Upper lobe of right lung (tissue), 1 donor: ENCODE measurements at places on chromosomes 1 and 21. TPM values are rescaled to one million over a fixed set of nuclear protein-coding genes. Genes with fewer than 3 reads are reported as not detected.

- H3K27ac ChIP-seq: no peak overlapping the region
- no peaks in the 10 kb centered on the region for H3K36me3 ChIP-seq
- H3K27me3 ChIP-seq: no peaks in the 10 kb centered on the region
- no peak for DNase-seq
Measured at GRCh38 chr1:57214951-57215575, 208.8 kb downstream of the DAB1 start.

DNA sequence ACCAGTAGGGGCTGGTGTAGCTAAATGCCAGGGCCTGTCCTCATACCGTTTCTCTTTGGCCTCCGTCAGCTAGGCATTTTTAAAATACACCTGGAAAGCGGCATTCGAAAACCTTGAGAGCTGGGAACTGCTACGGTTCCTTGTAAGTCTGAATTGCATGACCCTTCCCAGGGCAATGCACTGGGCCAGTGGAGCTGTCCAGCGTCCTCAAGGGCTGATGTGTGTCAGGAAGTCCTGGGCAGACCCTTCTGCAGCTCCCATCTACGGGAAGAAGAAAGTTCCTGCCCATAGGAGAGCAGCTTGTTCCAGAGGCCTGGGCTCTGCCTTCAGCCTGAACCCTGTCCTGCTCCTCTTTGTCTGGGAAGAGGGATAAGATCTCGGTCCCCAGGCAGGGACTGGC is 34.1 kb downstream of the UBASH3A start:
- H3K27me3 ChIP-seq: no peaks in the 10 kb centered on the region
- no peak overlapping the region for H3K4me3 ChIP-seq
- no peak overlapping the region for H3K27ac ChIP-seq
- H3K4me1 ChIP-seq: no peaks in the 10 kb centered on the region
- H3K36me3 ChIP-seq: no peaks in the 10 kb centered on the region
- DNase-seq: no peak

- H3K27ac ChIP-seq: no peak overlapping the region
- H3K36me3 ChIP-seq: no peaks in the 10 kb centered on the region
- no peaks in the 10 kb centered on the region for H3K4me1 ChIP-seq
- H3K27me3 ChIP-seq: peaks cover under 1% of the 10 kb centered on the region
Measured at GRCh38 chr1:17156108-17156507, 36.9 kb upstream of the PADI2 start.

DNA sequence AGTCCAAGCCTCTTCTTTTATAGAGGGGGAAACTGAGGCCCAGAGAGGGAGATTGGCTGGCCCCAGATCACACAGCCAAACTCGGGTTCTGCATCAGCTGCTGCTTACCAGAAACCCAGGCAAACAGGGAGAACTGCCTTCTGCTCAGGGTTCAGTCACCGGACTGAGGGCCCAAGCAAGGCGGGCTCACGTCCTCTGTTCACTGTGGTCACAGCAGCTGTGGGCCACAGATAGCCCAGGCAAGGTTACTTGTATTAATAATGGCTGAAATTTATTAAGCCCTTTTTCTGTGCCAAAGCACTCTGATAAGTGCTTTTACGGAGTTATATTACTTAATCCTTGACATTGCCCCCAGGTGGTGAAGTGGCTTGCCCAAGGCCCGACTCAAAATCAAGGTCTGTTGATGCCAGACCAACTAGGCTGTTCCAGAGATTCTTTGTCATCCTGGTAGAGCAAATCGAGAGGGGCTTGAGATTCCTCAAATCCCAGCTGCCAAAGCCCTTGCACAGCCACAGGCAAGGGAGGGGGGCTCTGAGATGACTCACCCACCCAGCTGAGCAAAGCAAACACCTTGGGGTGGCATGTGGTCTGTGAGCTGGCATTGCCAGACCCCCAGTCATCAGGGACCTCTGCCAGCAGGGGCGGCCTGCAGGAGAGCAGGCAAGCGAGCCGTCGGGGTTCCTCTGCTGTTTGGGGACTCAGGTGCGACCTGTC is 36.5 kb downstream of the EPHB2 start:
- peaks cover 21% of the 10 kb centered on the region for H3K4me1 ChIP-seq
- H3K36me3 ChIP-seq: no peaks in the 10 kb centered on the region
- DNase-seq: no peak
- H3K4me3 ChIP-seq: no peak overlapping the region
- no peaks in the 10 kb centered on the region for H3K27me3 ChIP-seq

GRCh38 chr1:209789245-209789644 is 4.9 kb upstream of the C1orf74 start:
- no peaks in the 10 kb centered on the region for H3K27me3 ChIP-seq
- no peak for DNase-seq
- no peaks in the 10 kb centered on the region for H3K36me3 ChIP-seq
- H3K27ac ChIP-seq: no peak overlapping the region
- no peak overlapping the region for H3K4me3 ChIP-seq

DNA sequence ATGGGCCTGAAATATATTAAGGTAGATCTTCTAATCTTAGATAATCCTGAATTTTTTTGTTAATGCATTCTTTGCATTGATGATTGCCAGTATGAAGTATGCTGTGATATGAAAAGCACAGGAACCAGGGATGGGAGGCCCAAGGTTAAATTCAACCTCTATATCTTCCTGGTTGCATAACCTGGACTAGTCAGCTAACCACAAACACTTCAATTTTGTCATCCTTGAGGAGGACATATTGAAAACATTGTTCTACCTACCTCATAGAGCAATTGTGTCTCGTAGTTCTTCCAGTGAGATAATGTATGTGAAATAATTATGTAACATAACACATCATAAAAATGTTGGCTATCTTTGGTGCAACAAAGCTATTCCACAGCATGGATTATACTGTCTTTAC is 25.6 kb downstream of the PDC start:
- no peak overlapping the region for H3K4me3 ChIP-seq
- no peaks in the 10 kb centered on the region for H3K36me3 ChIP-seq
- H3K4me1 ChIP-seq: no peaks in the 10 kb centered on the region

GRCh38 chr1:11129649-11130390 is 30.2 kb upstream of the EXOSC10 start:
- no peak for DNase-seq
- H3K27me3 ChIP-seq: no peaks in the 10 kb centered on the region
- no peak overlapping the region for H3K27ac ChIP-seq
- no peaks in the 10 kb centered on the region for H3K4me1 ChIP-seq
- H3K36me3 ChIP-seq: peaks cover 96% of the 10 kb centered on the region

GRCh38 chr1:8669606-8670335 is 147.7 kb downstream of the RERE start:
- no peaks in the 10 kb centered on the region for H3K27me3 ChIP-seq
- H3K36me3 ChIP-seq: no peaks in the 10 kb centered on the region
- no peak for DNase-seq
- H3K4me3 ChIP-seq: no peak overlapping the region

GRCh38 chr1:202952818-202953217 is 5.3 kb downstream of the ADIPOR1 start:
- peaks cover 30% of the 10 kb centered on the region for H3K36me3 ChIP-seq
- peaks cover 56% of the 10 kb centered on the region for H3K4me1 ChIP-seq
- no peaks in the 10 kb centered on the region for H3K27me3 ChIP-seq
- no peak for DNase-seq

DNA sequence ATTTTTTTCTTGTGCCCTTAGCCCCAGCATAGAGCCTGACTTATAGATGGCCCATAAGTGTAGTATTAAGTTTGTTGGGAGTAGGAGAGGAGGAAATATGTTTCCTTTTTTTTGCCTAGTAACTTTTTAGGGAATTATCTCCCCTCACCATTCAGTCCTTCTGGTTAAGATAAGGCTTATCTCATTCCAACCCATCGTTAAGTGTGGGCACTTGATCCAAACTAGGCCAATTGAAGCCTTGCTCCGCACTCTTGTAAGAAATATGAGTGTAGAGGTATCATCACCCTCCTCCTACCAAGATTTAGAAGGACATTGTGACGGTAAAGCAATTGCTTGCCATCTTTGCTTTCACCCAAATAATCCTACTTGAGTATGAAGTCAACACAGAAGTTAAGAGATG is 8.8 kb upstream of the FGGY start:
- H3K36me3 ChIP-seq: no peaks in the 10 kb centered on the region
- no peak overlapping the region for H3K27ac ChIP-seq
- no peaks in the 10 kb centered on the region for H3K27me3 ChIP-seq
- H3K4me3 ChIP-seq: no peak overlapping the region

DNA sequence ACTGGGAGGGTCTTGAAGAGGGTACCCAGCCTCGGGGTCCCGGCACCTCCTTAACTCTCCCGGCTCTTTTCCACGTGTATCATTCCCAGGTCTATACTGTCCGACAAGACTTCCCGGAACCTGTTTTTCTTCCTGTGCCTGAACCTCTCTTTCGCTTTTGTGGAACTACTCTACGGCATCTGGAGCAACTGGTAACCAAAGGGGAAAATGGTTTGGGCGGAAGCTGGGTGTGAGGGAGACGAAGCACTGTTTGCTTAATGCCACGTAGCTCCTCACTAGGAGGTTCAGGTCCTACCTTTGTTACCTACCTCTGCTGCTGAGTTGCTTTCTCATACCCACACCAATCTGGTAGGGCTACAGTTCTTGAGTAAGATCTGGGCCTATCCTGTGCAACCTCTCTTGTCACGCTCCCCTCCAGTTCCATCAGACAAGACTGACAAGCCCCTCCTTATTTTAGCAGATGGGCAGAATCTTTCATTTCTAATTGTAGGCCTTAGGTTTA is 642 bp downstream of the SLC30A7 start:
- H3K27ac ChIP-seq: peak overlapping the region; percentile 98
- H3K27me3 ChIP-seq: no peaks in the 10 kb centered on the region
- peak overlapping the region; percentile 90 for H3K4me3 ChIP-seq
- H3K36me3 ChIP-seq: peaks cover 27% of the 10 kb centered on the region
- peaks cover 30% of the 10 kb centered on the region for H3K4me1 ChIP-seq

- H3K4me3 ChIP-seq: no peak overlapping the region
- no peaks in the 10 kb centered on the region for H3K27me3 ChIP-seq
- no peaks in the 10 kb centered on the region for H3K36me3 ChIP-seq
- H3K27ac ChIP-seq: no peak overlapping the region
- peaks cover 23% of the 10 kb centered on the region for H3K4me1 ChIP-seq
Measured at GRCh38 chr1:151542710-151543129, 2.6 kb downstream of the TUFT1 start.

- DNase-seq: no peak
- H3K27me3 ChIP-seq: peaks cover 43% of the 10 kb centered on the region
- no peak overlapping the region for H3K27ac ChIP-seq
- H3K36me3 ChIP-seq: no peaks in the 10 kb centered on the region
Measured at GRCh38 chr1:26358411-26359384, 4.8 kb upstream of the CRYBG2 start.

DNA sequence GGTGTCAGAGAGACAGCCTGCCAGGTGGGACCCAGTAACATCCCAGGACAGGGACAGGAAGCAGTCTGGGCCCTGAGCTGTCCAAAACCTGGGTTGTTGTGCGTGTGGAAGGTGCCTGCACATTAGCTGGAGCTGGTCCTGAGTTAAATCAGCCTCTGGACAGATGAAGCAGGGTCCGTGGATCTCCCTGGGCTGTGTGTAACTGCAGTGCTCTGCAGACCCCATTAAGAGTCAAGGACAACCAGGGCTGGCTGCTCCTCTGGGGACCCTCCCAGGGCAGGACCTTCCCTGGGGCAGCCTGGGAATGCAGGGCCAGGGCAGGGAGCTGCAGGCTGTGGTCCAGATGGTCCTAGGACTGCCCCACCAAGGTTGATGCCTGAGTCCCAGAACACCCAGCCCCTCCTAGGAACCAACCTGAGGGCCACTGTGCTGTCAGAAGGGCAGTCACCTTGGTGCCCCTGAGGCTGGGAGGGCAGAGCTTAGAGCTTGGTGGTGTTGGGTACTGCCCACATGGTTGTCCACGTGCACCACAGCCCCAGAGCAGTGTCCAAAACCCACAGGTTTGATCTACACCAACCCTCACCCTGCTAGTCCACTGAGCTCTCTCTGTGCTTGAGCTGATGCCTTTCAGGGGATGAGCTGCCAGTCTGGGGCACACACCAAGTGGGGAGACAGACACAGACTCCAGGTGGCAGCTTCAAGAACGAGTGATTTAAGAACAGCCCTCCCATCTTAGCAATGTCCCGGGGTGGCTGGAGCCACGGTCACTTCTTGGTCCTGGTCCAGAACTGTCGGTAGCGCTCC is 2.9 kb downstream of the MRPL55 start:
- no peak for DNase-seq
- no peaks in the 10 kb centered on the region for H3K27me3 ChIP-seq
- H3K4me1 ChIP-seq: peaks cover 38% of the 10 kb centered on the region
- H3K27ac ChIP-seq: no peak overlapping the region

GRCh38 chr1:16922466-16922865 is 735 bp downstream of the CROCC start:
- no peak overlapping the region for H3K27ac ChIP-seq
- peak; percentile 33 for DNase-seq
- H3K36me3 ChIP-seq: no peaks in the 10 kb centered on the region
- H3K4me1 ChIP-seq: peaks cover 4% of the 10 kb centered on the region
- H3K27me3 ChIP-seq: no peaks in the 10 kb centered on the region

GRCh38 chr1:233367057-233367803 is 39.7 kb downstream of the MAP3K21 start:
- no peaks in the 10 kb centered on the region for H3K36me3 ChIP-seq
- DNase-seq: no peak
- no peaks in the 10 kb centered on the region for H3K27me3 ChIP-seq
- no peaks in the 10 kb centered on the region for H3K4me1 ChIP-seq
- peak overlapping the region; percentile 45 for H3K27ac ChIP-seq

GRCh38 chr1:31742462-31743212 is 21.5 kb downstream of the ADGRB2 start:
- DNase-seq: no peak
- H3K36me3 ChIP-seq: no peaks in the 10 kb centered on the region
- H3K27me3 ChIP-seq: no peaks in the 10 kb centered on the region
- H3K4me3 ChIP-seq: no peak overlapping the region
- no peaks in the 10 kb centered on the region for H3K4me1 ChIP-seq

GRCh38 chr1:61077676-61078541 is 4.5 kb upstream of the NFIA start:
- peak overlapping the region; percentile 89 for H3K27ac ChIP-seq
- peaks cover 34% of the 10 kb centered on the region for H3K4me1 ChIP-seq
- DNase-seq: peak; percentile 92
- no peaks in the 10 kb centered on the region for H3K36me3 ChIP-seq
- no peaks in the 10 kb centered on the region for H3K27me3 ChIP-seq

Gene AQP10
- 0.64 TPM for total RNA-seq

Gene DYRK3
- total RNA-seq: 8.1 TPM

Gene TTC4
- total RNA-seq: 16.4 TPM

Gene GABRD
- 2.9 TPM for total RNA-seq

Gene ATP1A4
- total RNA-seq: 0.96 TPM

Gene SMG5
- 64.8 TPM for total RNA-seq

Gene PRXL2B
- total RNA-seq: 25.9 TPM

Gene DNAI4
- total RNA-seq: 10.2 TPM

Gene PAQR6
- total RNA-seq: 1.9 TPM
